Activated CD4-positive, alpha-beta T cell treated with anti-CD3 and anti-CD28 coated beads for 4 hours (primary cell): ENCODE measurements at places on chromosomes 4 and X.
A peak's percentile ranks its signal among the peaks of the same experiment; 100 is the strongest.

DNA sequence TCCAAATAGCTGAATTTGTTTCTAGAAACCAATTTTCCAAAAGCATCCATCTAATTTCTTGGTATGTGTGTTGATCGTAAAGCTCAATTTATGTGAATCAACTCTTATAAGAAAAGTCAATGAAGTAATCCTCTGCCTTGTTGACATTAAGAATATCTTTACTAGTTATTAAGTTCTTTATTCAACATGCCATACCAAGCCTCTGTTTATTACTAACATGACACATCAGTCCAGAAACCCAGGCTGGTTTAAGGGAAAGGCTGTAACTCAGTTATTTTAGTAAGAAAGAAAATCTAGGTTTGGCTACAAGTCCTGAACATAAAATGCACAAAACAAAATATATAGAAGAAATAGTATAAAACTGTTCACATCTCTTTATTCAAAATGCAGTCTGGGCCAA is 48.0 kb downstream of the KLHL34 start:
- no peak for DNase-seq

GRCh38 chr4:10737337-10737736 is 52.8 kb upstream of the CLNK start:
- DNase-seq: no peak

DNA sequence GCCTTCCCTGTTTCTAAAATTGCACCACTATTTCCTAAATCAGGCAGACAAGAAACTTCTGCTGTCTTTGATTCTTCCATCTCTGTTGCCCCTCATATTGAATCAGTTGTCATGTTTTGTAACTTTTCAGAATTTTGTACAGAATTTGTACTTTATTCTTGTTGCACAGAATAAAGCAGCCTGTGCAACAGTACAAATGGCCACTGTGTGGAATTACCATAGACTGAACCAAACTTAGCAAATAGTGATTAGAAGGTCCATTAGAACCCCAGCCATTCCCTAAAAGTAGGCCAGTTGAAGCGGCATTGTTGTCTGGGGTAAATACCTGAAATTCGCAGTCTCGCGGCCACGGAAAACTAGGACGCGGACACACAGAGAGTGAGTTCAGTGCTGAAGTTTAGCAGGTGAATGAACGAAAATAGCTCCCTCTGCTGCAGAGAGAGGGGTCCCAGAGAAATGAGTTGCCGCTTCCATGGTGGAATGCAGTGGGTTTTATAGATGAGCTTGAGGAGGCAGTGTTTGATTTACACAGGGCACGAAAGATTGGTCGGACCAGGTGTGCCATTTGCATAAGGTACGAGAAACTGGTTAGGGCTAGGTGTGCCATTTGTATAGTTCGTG is 71.8 kb downstream of the C4orf33 start:
- no peak for DNase-seq

DNA sequence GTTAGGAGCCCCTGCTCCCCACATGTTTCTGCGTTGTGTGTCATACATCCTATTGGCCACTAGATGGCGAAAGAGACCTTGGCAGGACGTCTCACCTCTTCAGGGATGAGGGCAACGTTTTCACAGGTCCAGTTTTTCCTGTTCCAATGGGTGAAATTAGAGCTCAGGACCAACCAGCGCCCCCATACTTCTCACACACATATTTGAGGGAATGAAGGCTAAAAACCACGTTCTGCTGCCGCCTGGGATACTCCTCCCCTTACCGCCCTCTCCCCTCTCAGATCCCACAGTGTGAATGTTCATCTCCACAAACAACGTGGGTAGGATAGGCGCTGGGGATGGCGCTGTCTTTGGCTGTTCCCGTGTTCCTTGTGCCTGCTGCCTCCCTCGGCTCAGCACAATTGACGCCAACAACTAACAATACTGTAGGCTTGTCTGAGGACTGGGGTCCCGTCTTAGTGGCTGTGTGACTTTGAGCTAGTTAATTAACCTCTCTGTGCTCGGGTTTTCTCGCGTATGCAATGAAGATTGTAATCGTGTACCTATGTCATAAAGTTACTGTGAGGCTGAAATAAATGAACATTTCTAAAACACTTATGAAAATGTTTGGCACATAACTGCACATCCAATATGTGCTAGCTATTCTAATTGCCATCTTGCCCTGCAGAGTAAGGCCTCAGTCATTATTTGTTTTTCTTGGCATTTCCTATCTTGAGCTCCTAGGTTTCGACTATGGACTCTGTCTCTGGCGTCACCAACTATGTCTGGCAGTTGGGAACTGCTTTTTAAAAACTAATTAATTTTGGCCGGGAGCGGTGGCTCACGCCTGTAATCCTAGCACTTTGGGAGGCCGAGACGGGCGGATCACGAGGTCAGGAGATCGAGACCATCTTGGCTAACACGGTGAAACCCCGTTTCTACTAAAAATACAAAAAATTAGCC is 181.3 kb upstream of the STK26 start:
- DNase-seq: peak; percentile 12

DNA sequence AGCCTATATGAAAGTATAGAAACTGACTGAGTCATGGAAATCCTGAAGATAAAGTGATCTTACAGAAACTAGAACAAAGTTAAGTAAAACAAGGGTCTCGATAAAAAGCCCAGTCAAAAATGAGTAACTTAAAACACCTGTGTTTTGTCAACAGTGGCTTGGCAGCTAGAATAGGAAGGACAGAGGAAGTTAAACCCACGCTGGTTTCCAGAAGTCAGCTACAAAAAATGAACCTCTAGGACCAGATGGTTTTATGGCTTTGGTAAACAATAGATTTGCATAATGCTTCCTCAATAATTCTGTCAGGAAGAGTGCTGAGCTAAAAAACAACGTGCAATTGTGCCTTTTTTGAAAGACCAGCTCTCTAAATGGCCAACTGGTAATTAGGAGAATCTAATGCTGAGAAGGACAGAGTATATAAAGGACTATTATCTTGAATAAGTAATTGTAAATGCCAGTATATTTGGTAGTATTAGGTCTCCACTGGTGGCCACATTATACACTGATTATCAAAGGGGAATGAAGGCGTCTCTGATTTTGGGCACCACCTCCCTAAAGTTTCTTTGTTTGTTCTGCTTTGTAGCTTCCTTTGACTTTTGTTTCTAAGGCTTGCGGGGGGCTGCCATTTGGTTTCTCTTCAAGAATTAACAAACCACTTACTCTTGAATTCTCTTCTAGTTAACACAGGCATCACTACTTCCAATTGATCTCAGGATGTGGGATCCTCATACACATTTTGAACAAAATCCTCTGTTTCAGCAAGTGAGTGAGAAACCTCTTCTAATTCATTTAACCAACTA is 72.2 kb upstream of the PPP3CA start:
- no peak for DNase-seq

DNA sequence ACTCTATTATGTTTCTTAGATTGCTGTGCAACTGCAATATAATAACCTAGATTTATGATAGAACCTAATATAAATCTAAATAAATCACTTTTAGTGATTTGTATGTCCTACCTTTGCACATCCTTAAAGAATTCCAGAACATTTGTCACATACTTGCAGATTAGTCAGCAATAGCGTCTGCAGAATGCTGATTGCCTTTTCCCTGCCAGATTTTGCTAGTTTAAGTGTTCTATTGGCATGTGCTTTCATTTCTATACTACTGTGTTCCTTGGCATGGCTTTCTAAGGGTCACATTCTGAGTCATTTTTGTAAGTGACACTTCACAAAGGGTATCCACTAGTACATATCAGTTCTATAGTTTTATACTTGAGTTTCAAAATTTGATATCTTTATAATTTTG is 303.1 kb upstream of the GIMD1 start:
- DNase-seq: no peak

- no peak for DNase-seq
Observed at GRCh38 chr4:180617196-180617595, 1626.0 kb upstream of the TENM3 start.

DNA sequence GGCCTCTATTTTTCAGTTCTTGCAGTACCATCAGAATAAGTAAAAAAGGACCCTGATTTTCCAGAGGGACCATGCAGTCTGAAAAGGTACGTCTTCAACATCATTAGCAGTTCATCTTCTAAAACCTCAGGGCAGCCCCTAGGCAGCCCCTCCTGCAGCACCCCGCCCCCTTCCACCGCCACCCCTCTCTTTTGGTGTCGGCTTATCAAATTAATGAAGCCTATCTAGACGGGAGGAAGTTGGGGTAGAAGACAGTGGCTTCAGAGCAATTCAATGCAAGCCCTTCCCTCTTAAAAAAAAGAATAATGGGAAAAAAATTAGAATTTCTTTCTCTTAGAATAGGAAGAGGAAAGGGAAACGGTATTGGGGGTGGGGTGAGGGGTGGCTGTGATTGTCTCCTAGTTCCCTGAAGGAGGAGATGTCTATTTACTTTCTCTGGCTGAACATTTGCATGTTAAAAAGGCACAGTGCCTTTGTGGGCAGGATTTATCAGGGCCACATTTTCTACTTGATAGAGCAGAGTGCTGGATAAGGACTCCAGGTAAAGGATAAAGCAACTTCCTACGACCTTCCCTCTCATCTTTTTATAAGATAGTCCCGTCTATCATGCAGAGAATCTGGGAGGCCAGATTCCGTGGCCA is 159.4 kb downstream of the MGST2 start:
- no peak for DNase-seq

DNA sequence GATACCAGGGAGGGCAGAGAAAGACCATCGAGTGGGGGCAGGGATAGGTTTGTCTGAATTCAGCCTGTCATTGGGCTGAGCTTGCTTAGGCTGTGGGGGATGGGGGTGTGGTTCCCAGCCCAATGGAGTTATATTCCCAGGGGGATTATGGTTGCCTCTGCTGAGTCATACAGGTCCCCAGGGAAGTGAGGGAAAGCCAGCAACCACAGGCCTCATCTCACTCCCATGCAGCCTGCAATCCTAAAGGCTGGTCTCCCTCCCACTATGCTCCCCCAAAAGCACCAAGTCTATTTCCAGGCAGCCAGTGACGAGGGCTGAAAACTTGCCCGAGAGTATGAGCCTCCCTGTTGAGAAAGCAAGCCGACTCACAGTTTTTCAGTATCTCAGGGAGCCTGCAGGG is 39.3 kb downstream of the AFM start:
- no peak for DNase-seq

DNA sequence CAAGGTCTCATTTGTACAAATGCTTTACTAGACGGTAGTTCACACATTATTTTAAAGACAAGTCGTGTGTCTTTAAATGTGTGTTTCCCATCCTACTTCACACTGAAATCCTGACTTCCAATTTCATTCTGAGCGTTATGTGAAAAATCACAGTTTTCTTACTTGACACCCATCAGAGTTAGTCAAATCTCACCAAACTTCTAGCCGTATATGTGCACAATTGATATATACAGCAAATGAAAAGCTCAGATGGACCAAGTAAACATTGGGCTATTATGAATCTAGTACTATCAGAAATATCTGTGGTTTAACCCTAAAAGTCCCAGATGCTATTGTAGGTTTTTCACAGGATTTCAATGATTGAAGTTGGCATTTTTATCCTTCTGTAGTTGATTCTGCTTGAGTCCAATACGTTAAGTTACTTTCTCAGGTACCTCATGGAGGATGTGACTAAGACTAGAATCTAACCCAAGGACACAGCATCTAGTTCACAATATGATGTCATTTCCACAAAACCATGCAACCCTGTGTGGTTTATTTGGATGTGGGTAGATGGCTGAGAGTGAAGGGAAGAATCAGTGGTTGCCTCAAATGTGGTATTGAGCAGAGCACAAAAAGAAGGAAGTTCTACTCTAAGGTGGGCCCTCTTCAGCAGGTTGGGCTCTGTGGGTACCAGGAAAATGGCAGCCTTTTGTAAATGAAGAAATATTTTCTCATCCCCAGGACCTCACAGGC is 22.1 kb upstream of the TRIM60 start:
- no peak for DNase-seq

DNA sequence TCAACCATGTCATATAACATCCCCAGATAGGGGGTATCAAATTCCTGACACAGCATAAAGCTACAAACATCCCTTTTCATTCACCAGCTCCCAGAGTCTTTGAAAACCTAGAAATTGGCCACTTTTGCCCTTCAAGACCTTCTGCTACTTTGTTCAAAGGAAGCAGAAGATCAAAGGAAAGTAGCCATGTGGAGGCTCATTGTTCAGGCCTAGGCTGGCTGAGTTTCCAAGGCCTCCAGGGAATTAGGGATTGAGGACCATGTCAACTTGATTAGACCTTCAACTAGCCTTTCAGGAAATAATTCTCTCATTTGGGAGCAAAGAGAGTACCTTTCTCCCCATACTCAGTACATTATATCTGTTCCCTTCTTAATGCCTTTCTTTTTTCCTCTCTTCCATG is 66.8 kb upstream of the ATXN3L start:
- DNase-seq: no peak

DNA sequence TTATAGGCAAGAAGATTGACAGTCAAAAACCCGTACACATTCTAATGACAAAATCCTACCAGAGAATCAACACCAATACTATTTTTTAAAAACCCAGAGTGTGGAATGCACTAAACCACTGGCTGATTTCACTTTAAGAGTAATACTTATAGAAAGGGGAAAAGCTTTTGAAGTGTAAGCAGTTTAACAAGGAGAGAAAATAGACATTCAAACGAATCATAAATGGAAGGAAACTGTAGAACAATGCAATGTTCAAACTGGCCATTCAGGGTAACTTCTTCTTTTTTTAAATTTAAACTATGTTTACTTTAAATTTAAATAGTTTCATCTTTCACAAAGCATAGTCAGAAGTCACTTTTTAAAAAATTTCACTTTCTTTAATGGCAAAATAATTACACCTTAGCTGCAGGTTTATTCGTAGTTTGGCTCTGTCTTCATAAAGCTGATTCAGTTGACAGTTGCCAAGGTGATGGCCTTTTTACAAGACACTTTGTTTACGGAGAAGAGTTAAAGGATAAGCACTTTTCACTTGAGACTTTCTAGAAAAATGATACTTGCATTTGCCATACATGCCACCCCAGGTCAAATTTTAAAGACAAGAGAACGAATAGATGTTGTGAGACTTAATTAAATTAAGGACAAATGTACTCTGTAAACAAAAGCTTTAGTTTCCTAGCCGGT is 82.4 kb upstream of the KLF3 start:
- DNase-seq: no peak

DNA sequence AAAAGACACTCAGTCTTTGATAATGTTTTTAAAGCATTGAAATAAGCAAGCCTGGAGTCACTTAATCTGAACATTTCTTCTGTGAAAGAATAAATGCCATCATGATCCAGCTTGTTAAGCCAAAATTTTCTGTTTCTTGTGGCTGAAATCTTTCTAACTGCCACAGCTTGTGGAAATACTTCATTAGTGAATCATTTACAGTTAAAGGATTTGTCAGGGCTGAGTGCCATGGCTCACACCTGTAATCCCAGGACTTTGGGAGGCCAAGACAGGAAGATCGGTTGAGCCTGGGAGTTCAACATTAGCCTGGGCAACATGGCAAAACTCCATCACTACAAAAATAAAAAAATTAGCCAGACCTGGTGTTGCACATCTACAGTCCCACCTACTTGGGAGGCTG is 93.3 kb upstream of the PDE5A start:
- DNase-seq: no peak

GRCh38 chrX:119340606-119341205 is 58.4 kb upstream of the SLC25A43 start:
- no peak for DNase-seq
